ENCODE measurements at places on chromosomes 11 and 22.

DNA sequence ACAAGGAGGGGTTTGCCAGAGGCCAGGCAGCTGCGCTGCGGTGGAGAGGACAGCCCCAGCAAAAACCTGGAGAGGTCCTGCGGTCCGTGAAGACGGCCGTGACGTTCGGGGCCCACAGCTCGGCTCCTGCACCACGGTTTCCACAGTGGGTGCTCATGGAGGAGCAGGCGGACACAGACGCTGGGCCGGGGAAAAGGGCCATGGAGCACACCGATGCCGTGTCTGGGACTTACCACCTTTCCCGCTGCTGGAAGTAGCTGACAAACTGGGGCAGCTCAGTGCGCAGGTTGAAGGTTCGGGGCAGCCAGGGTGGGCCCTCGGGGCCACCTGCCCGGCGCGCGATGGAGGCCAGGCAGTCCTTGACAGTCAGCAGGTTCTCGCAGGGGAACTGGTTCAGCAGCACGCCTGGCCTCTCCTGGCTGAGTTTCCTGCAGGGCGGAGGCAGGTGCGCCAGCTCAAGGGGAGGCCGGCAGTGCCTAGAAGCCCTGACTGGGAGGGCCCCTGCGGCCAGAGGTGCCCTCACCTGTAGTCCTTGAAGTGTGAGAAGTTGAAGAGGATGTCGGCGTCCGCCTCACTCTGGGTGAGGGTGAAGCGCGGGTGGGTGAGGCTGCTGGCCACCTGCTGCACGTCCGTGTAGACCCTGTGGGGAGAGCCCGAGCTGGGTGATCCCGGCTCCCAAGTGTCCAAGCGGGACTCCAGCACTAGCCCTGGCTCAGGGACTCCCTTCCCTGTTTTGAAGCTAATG lies 12.8 kb downstream of the TTLL12 start:
- DNase-seq: no peak

- DNase-seq: no peak
These were observed 649 bp downstream of the TMEM25 start for GRCh38 chr11:118531597-118532084.

GRCh38 chr22:30481711-30482110 lies 9.9 kb upstream of the SEC14L3 start:
- DNase-seq: no peak

GRCh38 chr11:8217926-8218325 lies 45.8 kb downstream of the LMO1 start:
- no peak for DNase-seq

GRCh38 chr11:19931141-19931770 lies 218.6 kb downstream of the NAV2 start:
- no peak for DNase-seq

DNA sequence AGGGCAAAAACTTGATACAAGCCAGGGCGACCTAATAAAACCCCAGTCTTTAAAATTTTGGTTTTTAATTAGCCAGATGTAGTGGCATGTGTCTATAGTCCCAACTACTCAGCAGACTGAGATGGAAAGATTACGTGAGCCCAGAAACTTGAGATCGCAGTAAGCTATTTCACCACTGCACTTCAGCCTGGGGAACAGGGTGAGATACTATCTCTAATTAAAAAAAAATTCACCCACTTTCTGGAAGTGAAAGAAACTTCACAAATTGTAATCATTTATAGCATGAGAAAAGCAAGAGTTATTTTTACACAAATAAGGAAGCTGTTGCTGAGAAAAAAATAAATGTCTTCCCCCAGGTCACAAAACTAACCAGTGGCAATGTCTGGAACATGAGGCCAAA lies 882 bp upstream of the GLYATL2 start:
- no peak for DNase-seq

DNA sequence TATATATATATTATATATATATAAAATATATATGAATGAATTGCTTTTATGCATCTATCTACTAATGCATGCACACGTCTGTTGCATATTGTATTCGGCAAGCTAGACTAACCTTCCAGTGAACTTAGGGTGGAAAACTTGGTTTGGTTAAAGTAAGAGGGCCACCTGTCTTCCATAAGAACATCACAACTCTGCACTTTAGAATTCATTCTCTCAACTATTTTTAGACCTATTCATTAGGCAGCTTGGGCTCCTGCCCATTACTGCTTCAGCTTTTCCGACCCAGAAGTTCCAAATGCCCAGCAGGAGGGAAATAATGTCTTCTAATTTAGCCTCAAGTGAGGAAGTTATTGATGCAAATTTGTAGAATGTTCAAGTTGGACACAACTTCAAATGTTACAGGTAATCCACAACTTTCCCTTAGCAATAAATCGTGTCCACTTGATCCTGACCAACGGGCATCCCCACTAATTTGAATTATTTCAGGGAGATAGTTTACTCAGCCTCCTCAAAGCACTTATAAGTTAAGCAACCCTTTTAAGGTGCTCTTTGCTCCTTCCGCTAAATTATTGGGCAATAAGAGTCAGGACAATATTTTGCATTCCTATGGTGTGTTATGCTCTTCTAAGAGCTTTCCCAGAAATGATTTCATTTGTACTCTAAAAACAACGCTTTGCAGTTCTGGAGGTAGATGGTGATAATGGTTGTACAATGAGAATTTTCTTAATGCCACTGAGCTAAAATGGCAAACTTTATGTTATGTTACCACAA lies 132.3 kb downstream of the OPCML start:
- DNase-seq: no peak

- no peak for DNase-seq
These were observed 15.7 kb downstream of the TIMP3 start for GRCh38 chr22:32817137-32817730.

DNA sequence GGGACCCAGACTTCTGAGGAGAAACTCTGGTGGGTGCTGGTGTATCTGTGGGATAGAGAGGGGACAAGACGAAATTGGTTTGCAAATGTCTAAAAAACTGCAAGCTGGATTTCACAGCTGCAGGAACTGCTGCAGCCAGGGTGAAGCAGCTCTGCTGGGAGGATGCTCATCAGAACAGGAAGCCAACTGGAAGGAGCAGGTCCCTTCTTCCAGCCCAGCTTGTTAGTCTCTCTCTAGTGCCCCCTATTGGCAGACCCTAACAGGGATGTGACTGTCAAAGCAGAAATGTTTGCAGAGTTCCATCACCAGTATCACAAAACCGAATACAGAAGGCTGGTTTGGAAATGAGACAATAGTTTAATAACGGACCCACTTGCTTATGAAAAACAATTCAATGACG lies 74.8 kb upstream of the SLC22A12 start:
- DNase-seq: no peak

- no peak for DNase-seq
These were observed 1.2 kb downstream of the LRRC56 start for GRCh38 chr11:538431-539051.

GRCh38 chr11:36139767-36140166 lies 149.5 kb downstream of the COMMD9 start:
- no peak for DNase-seq

DNA sequence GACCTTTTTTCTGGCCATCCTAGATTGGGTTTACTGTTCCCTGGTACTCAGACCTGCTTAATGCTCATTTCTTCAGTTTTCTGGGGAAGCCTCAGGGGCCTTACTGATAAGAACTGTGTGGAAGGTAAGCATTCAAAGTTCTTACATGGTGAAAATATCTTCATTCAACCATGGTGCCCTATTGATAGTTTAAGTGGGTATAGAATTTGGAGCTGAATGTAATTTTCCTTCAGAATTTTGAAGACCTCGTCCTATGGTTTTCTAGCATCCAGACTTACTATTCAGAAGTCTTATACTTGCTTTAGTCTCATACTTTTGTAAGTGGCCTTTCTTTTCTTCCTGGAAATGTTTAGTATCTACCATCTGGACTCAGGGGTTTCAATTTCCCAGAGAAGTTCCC lies 75.7 kb downstream of the CDKN1C start:
- DNase-seq: no peak

Data from NCI-H2081 (cell line).